ENCODE measurements at places on chromosomes 6 and 20. TPM values are rescaled to one million over a fixed set of nuclear protein-coding genes. Genes with fewer than 3 reads are reported as not detected.

Gene FITM2
- 6.7 TPM for polyA plus RNA-seq

Gene BMP2
- 0.07 TPM for polyA plus RNA-seq

Gene PSORS1C2
- polyA plus RNA-seq, result not detected

Gene NAPB
- 3.8 TPM for polyA plus RNA-seq

Gene ZNF334
- polyA plus RNA-seq, result 1.8 TPM

- no peak for DNase-seq
These were observed 179.8 kb downstream of the FOXA2 start for GRCh38 chr20:22404419-22405170.

DNA sequence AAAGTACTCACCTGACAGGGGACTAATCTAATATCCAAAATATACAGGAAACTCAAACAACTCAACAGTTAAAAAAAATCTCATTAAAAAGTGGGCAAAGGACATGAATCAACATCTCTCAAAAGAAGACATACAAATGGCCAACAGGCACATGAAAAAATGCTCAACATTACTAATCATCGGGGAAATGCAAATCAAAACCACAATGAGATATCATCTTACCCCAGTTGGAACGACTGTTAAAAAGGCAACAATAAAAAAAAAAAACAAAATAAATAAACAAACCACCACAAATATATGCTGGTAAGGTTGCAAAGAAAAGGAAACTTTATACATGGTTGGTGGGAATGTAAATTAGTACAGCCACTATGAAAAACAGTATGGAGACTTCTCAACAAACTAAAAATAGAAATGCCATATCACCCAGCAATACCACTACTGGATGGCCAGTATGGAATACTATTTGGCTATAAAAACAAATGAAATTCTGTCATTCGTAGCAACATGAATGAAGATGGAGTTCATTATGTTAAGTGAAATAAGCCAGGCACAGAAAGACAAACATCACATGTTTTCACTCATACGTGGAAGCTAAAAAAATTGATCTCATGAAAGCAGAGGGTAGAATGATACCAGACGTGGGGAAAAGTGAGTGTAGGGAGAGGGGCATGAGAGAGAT, 6.6 kb downstream of the SIRPB2 start:
- no peak for DNase-seq

GRCh38 chr6:4253604-4254231, 118.3 kb upstream of the ECI2 start:
- no peak for DNase-seq

DNA sequence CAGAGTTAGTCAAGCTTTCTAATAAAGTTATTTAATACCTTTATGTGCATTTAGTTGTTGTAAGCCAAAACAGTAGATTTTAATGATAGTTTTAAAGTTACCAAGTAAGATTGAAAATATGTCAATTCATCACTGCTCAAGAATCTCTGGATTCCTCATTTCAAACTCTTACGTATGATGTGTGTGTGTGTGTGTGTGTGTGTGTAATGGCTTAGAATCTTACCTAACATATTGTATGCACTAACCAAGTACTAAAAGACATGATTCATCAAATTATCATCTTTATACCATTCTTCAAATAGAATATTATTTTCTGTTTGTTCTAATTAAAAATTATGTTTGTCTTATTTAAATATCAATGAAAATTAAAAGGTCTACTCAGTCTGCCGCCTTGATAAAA, 41.5 kb upstream of the ZNF337 start:
- DNase-seq, result peak; percentile 21

DNA sequence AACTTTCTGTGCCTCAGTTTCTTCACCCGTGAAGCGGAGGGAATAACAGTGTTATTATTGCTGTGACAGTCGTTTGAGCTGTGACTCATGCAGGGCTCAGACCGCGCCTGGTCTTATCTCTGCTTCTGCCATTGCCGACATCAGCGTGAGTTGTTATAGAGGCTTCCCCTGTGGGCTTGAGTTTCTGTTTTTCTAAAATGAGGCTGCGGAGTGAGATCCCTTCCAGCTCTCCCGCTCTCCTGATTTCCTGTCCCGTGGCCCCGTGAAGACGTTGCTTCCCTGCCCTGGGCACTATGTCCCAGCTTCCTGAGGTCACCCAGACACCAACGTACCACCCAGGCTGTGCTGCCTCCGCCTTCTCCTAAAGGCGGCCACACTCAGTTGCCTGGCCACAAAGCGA, 278.5 kb downstream of the BMP7 start:
- no peak for DNase-seq

GRCh38 chr6:2157441-2158127, 87.8 kb downstream of the GMDS start:
- DNase-seq, result peak; percentile 87

DNA sequence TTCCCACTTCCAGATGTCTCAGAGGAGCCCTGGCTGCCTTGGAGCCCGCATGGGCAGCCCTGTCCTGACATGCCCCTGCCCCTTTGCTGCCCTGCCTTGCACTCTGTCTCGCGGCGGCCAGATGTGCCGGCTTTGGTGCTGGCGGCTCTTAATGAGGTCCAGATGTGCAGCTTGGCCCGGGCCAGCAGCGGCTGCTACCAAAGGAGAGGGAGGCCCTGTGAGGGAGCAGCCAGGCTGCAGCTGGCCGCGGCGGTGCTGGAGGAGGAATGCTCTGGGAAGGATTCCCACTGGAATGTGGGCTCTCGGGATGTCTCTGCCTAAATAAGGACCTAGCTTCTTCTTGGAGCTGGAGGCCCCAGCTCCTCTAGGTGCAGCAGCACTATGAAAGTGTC, 72.4 kb downstream of the FGD2 start:
- peak; percentile 94 for DNase-seq

GRCh38 chr6:77445214-77445613, 18.1 kb downstream of the HTR1B start:
- DNase-seq, result no peak

GRCh38 chr6:7201732-7202541, 94.2 kb downstream of the RREB1 start:
- DNase-seq, result no peak

DNA sequence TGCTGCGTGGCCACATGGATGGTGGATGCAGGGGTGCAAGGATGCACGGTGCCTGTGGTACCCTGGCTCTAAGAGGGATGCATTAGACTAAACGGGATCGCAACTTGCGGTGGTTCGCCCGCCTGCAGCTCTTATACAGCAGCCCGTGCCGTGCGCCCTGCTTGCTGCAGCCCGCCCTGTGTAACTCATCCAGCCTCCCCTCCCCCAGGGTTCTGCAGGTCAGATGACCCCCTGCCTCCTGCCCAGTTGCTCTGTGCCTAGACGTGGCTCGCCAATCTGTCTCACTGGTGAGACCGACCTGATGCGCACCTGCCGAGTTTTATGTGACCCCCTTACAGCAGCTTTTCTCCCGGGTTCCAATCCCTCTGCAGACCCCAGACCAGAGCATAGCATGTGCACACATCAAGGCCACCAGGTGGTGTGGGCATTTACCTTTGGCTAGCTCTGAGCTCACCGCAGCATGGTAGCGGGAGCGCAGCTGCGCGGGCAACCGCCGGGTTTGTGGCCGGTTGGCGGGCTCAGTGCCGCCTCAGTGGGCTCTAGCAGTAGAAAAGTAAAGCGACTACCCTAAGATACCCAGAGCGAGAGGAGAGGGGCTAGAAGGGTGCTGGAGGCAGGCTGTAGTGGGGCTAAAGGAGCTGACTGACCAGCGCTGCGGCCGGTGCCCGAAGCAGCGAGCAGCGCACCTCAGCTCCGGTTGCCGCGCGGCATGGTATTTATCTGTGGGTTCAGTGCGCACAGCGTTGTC, 693 bp upstream of the GNAS-AS1 start:
- no peak for DNase-seq
